ENCODE measurements at places on chromosomes 13 and 19.

DNA sequence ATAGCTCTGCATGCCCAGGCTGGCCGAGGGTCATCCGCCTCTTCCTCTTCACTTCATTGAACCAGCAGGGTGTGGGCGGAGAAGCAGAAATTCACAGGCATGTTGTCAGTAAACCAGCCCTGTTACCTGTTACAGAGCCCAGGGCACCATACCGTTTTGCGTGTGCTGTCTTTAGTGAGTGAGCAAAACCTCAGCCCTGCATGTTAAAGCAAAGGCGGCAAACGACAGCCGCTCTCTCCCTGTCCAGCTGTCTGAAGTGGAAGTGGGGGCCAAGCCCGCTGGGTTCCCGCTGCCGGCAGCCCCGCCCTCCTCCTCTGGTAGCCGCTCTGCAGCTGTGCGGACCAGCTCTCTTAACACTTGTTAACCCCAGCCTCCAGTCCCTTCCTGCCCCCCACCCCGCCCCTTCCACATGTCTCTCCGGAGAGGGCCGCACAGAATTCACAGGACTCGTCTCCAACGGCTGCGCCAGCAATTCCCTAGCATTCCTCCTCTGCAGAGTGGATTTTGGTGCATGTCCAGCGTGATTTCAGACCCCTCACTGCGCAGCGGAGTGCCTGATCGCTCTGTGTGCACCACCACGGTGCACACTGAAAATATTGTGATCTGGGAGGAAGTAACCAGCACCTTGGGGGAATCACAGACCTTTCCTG lies 12.7 kb downstream of the KLHL26 start:
- no peak for DNase-seq

DNA sequence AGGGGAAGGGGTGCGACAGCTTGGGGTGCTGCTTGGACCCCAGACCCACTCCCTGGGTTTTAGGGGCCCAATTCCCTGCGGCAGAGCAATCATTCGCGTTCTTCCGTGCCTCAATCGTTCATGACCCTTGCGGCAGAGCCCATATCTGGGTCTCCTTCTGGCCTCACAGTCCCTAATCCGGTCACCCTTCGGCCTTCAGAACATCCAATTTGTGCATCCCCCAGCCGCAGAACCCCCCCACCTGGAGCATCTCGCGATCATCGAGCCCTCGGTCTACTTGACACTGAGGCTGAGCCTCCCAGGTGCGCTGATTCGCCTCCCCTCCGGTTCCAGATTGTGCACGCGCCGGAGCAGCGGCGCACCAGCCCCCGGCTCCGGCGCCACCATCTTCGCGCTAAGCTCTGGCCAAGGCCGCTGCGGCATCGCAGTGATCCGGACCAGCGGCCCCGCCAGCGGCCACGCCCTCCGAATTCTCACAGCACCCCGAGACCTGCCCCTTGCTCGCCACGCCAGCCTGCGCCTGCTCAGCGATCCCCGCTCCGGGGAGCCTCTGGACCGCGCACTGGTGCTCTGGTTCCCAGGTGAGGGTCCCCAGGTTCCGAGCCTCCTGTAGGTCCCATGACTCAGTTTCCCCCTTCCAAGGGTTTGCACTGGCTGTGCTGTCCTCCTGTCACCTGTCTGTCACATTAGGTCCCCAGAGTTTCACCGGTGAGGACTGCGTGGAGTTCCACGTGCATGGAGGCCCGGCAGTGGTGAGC lies 501 bp downstream of the GTPBP3 start:
- DNase-seq, result peak; percentile 16

- no peak for DNase-seq
Observed at GRCh38 chr13:42656958-42657357, 83.0 kb downstream of the TNFSF11 start.

- peak; percentile 29 for DNase-seq
Observed at GRCh38 chr19:38683393-38684077, 36.1 kb downstream of the ACTN4 start.

DNA sequence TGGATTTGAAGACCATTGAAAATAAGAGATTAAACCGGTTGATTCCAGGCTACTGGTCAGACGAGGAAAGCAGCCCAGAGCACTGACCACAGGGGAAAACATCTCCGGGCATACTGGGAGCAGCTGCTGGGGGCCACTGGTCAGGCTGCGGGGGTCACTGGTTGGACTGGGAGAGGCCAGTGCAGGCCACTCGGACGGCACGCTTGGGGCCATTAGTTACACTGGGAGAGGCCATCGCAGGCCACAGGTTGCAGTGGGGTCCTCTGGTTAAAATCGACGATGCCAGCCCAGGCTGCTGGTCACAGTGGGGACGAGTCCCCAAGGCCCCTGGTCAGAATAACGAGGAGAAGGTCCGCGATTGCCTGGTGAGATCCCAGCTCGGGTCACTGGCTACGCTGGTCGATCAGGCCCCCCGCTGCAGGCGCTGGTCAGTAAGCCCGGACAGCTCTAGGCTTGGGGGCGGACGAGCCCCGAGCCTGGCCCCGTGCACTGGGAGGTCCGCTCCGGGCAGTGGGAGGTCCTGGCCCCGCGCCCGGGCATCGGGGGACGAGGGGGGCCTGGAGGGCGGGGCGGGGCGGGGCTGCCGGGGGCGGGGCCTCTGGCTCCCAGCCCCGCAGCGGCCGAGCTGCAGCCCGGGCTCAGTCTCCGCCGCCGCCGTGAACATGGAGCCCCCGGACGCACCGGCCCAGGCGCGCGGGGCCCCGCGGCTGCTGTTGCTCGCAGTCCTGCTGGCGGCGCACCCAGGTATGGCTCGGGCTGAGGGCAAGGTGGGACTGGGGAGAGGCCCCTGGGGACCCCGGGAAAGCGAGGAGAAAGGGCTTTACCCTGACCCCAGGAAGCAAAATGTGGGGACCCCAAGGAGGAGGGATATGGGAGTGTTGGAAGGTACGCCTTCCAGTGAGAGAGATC lies at the start of gene BCAM:
TSS of gene BCAM (plus strand) at position 641 of the 909 bp plus-strand sequence. CDS start at position 663, 22 bp downstream.
- DNase-seq, result no peak
